ENCODE measurements at places on chromosomes 3 and 15.

GRCh38 chr3:99624496-99625236 lies 13.7 kb upstream of the COL8A1 start:
- DNase-seq = no peak

GRCh38 chr3:126309861-126310655 lies 47.1 kb downstream of the KLF15 start:
- DNase-seq = no peak

GRCh38 chr3:194826594-194826993 lies 140.9 kb downstream of the FAM43A start:
- no peak for DNase-seq

- DNase-seq = peak; percentile 36
Observed at GRCh38 chr3:141366285-141367037, 1.8 kb upstream of the ZBTB38 start.

DNA sequence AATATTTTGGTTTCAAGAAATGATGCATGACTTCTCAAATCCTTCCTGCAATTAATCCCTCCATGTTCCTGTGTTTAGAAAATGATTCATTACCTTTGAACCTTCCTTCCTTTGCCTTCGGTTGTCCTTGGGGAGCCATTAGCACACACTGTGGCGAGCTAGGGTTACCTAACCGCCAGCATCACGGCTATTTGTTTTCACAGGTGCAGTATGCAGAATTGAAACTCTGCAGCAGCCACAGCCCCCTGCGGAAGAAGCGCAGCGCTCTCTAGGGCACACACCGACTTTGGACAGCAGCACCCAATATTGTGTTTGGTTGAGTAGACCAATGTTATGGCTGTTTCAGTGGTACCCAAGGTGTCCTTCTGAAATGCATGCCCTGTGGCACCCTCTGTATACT lies 247.4 kb downstream of the MCTP2 start:
- no peak for DNase-seq

DNA sequence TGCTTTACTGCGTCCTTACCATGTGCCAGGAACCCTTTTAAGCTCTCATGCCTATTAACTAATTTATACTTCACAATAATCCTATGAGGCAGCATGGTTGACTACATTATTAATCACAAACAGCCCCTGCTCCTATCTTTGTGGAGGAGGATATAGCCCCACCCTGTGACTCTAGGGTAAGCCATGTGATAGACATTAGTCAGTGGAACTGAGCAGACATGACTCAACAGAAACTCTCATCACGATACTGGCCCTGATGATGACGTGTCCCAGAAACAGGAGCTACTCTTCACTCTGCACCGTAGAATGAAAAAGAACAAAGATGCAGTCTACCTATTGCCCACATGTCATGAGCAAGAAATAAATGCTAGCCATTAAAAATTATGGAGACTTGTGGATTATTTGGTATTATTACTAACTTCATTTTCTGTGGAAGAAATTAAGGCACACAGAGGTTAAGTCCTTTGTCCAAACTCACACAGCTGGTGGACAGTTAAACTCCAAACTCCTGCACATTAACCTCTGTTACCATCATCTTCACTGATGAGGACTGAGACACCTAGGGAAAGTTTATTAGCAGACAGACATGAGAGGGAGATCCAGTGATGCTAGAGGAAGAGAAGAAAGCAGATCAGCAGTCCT lies 51.2 kb downstream of the CFAP20DC start:
- DNase-seq = no peak
